Mesothelial cell of epicardium (in vitro differentiated cells): ENCODE measurements at places on chromosomes 5 and 9.

- no peak overlapping the region for H3K27ac ChIP-seq
- no peak overlapping the region for H3K4me3 ChIP-seq
- no peaks in the 10 kb centered on the region for H3K27me3 ChIP-seq
- DNase-seq: no peak
These were observed 132.9 kb upstream of the ANKH start for GRCh38 chr5:15004506-15004905.

DNA sequence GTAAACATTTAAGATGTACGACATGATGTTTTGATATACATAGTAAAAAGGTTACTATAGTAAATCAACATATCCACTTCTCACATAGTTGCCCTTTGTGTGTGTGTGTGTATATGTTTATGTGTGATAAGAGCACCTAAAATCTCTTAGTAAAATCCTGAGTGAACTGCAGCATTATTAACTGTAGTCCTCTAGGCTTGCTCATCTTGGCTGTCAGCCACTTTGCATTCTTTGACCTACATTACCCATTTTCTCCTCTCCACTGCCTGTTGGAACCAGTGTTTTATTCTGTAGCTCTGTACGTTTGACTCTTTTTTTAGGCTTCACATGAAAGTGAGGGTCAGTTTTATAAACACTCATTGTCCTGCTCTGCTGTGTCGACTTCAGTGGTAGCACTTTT, 24.4 kb downstream of the C5orf22 start:
- H3K27me3 ChIP-seq: no peaks in the 10 kb centered on the region
- no peak overlapping the region for H3K4me3 ChIP-seq
- H3K27ac ChIP-seq: no peak overlapping the region

DNA sequence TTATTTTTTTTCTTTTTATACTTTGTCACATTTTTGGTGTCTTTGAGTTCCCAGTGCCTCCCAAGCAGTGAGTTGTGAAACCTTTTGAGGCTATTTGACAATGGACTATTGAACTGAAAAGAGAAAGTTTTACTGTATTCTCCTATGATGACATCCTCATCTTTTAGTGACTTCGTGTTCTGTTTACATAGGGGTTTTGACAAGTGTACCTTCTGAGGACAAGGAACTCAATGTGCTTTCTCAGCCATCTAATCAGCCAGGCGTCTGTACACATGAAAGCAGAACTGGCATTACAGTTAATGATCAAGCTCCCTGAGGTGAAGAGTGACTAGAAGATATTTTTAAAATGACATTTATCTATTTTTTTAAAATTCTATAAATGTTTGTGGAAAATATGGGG, 175.5 kb downstream of the ANXA1 start:
- H3K36me3 ChIP-seq: no peaks in the 10 kb centered on the region
- H3K27me3 ChIP-seq: no peaks in the 10 kb centered on the region
- DNase-seq: no peak
- no peak overlapping the region for H3K27ac ChIP-seq
- no peaks in the 10 kb centered on the region for H3K4me1 ChIP-seq

DNA sequence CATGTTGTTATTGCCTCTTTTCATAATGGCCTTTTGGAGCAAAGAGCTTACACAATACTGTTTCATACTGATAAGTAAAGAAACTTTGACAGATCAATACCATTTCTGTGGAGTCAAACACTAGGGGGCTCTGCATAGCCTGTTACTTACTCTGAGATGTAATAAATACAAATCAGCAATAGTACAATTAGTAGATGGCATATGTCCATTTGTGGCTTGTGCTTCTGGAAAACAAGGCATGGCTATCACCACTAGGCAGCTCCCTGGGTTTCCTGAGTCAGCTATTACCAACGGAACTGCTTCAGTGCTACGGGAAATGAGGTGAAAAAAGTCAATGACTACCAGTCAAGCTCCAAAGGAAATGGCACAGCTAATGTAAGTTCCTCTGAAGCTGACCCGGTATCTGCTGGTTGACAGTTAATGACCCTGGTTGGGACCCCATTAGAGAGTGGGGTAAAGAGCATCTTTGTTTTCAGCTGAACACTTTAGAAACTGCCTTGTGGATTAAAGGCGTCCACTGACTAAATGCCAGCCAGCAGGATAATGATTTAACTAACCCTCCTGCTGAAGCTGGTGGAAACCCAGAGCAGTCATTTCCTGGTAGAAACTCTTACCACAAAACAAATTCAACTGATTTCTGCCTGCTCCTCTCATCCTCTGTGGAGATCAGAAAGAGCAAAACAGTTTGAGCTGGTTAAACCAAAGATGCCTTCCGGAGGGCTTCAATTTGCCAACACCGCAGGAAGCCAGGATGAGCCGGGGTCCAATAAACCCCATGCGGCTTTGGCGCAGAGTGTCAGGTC, 69.0 kb upstream of the FAM169A start:
- no peak overlapping the region for H3K27ac ChIP-seq
- H3K4me3 ChIP-seq: no peak overlapping the region
- H3K36me3 ChIP-seq: no peaks in the 10 kb centered on the region
- H3K27me3 ChIP-seq: no peaks in the 10 kb centered on the region
- DNase-seq: no peak

DNA sequence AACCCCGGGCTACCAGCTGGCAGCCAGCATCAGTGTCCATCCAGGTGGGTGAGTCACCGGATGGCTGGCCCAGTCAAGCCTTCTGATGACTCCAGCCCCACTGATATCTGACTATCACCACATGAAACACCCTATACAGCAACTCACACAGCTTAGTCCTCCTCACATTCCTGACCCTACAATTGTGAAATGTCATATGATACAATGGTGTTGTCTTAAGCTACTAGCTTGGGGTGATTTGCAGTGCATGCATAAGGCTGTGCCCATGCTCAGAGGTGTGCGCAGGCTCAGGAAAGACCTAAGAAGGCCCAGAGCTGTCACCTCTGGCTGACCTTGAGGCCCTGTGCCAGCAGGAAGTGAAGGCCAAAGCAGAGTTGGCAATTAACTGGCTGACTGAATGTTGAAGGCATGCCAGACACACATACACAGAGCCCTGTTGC, 21.5 kb upstream of the SEMA4D start:
- no peaks in the 10 kb centered on the region for H3K36me3 ChIP-seq
- H3K27ac ChIP-seq: no peak overlapping the region
- peaks cover 3% of the 10 kb centered on the region for H3K4me1 ChIP-seq
- H3K4me3 ChIP-seq: no peak overlapping the region
- no peaks in the 10 kb centered on the region for H3K27me3 ChIP-seq

DNA sequence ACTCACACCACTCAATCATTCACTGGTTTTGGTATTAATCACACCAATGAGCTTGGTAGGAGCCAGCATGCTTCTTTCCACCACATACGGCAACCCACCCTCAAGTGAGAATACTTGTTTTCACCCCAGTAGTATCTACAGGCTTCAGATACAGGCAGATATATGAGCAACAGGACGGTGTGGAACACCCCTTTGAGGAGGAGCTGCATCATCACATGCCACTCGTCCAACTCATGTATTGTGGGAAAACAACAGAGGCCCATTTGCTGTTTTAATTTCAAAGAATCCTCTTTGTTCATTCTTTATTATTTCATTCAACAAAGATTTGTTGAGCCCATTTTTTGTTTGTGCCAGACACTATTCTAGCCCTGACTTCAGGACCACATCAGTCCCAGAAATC, 46.0 kb downstream of the RORB start:
- peaks cover 38% of the 10 kb centered on the region for H3K27me3 ChIP-seq
- H3K4me3 ChIP-seq: no peak overlapping the region
- DNase-seq: no peak
